B cell (primary cell): ENCODE measurements at places on chromosomes 11 and 22. TPM values are rescaled to one million over a fixed set of nuclear protein-coding genes. Genes with fewer than 3 reads are reported as not detected.
A peak's percentile ranks its signal among the peaks of the same experiment; 100 is the strongest.

MADD gene
- total RNA-seq: 108 and 122 TPM in 2 replicates

BACE1 gene
- not detected in 2 replicates for total RNA-seq

- DNase-seq: no peak
Measured at GRCh38 chr11:64611869-64612646, 21.0 kb downstream of the SLC22A12 start.

DNA sequence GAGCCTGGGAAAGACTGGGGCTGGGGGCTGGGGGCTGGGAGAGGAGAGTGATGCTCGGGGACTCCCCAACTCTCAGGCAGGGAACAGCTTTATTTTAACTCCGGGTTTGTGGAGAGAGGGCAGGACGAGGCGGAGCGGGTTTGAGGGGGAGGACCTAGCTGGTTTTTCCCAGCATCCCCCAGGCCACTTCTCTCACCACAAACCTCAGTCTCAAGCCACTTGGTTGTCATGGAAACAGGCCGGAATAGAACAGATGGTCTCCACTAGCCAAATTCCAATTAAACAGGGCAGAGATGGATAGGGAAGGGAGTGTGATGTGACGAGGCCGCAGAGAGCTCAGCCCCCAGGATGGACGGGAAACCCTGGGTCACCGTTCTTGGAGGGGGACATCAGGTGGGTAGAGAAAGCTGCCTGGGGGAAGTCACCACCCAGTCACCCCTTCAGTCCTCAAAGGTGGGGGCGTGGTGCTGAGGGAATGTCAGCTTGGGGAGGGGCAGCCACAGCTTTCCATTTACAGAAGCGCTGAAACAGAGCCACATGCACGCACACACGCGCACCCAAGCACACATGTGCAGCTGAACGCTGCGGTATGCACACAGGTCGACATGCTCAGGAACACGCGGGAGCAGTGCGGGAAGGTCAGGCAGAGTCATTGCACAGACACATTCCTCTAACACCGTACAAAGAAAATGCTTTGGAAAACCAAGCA is 19.2 kb downstream of the NECTIN1 start:
- no peak for DNase-seq

MUC2 gene
- total RNA-seq: not detected in 2 replicates

DNA sequence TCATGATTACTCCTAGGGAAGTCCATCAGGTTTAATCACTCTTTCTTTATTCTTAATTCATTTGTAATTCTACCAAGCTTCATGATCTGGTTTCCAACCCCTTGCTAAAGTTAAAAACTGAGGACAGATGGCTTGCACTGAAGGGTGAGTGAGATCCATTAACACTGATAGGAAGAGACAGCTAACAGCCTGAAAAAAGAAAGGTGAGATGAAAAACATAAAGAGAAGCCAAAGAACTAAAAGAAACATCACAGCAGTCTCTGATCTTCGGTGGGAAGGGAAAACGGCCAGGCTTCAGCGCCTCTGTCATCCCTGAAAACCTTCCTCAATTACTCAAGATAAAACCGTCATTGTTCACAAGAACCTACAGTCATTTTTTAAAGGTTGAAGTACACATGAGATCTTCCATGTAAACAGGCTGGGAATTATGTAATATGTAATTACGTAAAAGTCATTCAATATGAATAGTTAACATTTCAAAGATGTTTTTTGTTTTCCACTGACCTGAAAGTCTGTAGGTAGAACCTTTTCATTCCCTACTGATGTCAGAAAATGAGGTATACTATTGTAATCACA is 41.3 kb downstream of the VSIG10L2 start:
- DNase-seq: no peak

KCNK4 gene
- 0.32 and 0.39 TPM in 2 replicates for total RNA-seq

LRP4 gene
- total RNA-seq: not detected in 2 replicates

DNA sequence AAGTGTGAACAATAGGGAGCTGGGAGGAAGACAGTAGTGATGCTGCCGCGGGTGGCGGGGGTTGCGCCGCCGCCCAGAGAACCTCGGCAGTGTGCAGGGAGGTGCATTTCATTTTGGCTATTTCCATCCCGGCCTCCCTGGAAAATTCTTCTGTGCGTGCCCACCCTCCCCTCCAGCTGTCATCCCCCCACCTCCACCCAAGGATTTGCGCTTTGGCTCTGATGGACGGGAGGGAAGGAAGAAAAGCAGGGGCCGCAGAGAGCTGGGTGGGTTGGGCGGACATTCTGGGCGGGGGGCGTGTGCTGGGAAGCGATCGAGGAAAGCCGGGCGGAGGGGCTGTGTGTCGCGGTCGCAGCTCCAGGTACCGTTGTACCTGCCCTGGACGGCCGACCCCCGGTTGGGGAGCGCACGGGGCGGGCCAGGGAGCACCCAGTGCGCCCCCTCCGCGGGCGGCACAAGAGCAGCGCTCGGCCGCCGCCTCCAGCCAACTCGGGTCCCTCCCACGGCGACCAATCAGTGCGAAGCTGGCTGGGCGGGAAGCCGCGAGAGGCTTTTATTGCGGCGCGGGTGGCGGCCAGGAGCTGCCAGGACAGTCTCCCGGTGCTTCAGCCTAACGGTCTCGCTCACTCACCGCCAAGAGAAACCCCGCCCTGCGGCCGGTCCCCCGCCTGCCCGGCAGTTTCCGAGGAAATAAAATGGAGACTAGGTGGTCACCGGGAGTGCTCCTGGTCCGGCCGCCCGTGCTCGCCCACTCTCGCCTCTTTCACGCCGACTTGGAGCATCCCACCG is 1.6 kb downstream of the NCAM1 start:
- no peak for DNase-seq

DNA sequence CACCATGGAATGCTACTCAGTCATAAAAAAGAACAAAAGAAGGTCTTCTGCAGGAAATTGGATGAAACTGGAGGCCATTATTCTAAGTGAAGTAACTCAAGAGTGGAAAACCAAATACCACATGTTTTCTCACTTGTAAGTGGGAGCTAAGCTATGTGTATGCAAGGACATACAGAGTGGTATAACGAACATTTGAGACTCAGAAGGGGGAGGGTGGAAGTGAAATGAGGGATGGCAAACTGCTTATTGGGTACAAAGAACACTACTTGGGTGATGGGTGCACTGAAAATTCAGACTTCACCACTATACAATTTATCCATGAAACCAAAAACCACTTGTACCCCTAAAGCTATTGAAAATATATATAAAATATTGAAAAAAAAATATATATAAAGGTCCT is 13.4 kb upstream of the CAT start:
- no peak for DNase-seq

DNA sequence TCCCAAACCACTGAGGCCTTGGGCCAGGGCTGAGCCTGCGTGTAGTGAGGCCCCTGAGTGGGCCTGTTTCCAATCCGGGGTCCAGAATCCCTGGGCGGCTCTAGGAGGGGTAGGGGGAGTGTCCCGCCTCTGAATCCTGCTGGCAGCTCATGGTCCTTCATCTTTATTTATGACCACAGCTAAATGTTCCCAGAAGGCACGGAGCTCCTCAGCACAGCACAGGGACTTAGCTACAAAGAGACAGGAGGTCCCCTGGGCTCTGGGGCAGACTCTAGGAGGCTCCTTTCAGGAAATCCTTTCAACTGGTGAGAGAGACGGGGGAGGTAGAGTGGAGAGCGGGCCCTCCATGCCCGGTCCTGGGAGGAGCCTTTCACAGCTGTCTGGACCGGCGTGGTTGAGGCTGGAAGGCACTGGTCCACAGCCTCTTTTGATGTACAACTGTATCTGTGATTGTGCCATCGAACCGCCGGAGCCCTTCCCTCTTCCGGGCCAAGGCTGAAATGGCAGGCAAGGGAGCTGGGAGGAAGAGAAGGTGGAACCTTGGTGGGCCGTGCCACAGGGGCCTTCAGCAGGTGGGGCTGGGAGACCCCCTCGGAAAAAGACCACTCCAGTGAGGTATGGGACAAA is 46.8 kb downstream of the SCUBE1 start:
- DNase-seq: no peak

DNA sequence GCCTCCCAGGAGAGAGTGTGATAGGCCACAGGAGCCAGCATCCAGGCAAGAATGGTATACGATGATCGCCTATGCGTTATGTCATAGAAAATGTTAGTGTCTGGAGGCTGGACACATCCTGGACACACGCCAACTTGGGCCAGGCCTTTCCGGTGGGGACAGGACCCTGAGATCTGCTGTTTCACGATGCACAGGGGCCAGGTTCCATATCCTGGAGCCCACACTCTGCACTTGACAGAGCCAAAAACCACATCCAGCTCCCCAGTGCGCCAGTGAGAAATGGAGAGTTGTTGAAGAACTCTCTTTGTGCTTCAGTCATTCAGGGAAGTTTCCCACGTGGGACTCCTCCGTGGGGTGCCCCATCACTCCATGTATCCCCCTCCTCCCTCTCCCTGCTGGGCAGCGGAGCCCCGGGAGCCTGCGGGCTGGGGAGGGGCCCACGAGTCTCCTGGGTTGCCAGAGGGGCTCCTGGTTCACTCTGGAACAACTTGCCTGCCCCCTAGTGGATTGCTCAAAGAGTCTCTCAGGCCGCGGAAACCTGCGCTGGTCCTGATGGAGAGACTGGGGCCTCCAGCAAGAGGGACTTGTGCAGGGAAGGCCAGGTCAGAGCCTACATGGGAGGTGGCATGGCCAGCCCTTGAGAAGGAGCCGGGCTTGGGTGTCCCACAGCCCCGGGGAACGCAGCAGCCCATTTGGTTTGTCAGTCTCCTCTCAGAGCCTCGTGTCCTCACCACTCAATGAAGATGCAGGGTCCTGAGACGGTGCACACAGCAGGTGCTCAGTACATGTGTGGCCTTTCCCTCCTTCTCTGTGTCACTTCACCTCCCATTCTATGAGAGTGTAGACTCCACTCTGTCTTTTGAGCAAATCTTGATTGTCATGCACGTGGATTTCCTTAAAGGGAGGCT is 10.2 kb upstream of the LRRC32 start:
- DNase-seq: peak; percentile 85

PPP1R14B gene
- 39.2 and 41.2 TPM in 2 replicates for total RNA-seq

DNA sequence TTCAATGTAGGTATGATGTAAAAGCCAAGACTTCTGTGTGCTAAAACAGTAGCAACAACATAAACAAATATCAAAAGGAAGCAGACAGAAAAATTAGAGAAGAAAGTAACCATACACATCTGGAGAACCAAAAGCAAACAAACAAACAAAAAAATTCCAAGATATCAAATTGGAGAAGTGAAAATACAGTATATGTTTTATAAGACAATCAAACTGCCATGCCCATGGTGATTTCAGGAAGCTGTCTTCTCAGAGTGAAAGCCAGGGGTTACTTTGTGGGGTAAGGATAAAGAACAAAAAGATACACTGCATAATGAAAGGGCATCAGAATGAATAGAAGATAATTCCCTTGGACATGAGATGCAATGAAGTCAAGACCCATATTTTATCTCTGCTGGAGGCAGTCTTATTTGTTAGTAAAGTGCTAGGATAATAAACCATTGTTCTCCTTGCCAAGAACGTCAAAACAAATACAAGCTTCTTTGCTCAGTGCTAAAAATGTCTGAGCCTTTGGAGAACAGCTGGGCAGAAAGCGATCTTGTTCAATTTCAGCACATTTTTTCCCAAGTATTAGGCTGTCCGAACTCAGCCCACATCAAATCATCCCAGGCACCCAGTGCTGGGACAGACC is 38.1 kb upstream of the LDLRAD3 start:
- no peak for DNase-seq

- DNase-seq: no peak
Measured at GRCh38 chr11:45430361-45430760, 144.2 kb upstream of the SYT13 start.

DNA sequence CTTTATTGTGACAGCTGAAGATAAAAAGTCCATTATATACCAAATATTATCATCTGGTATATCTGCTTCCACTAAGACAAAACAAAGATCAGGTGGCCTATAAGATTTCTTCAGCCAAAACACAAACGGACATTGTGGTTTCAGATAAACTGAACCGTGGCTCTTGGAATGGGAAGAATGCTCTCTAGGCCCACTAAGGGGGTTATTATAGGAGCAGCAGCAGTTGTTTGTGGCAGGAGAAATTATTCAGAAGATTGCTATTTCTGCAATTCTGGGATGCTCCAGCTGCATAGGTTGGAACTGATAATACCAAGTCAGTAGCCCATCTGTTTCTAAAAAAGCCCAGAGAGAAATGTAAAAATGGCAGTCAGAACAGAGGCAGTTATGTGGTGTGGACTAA is 145.3 kb downstream of the NCAM1 start:
- no peak for DNase-seq
